ENCODE measurements at places on chromosomes 16 and 17. TPM values are rescaled to one million over a fixed set of nuclear protein-coding genes. Genes with fewer than 3 reads are reported as not detected.

DNA sequence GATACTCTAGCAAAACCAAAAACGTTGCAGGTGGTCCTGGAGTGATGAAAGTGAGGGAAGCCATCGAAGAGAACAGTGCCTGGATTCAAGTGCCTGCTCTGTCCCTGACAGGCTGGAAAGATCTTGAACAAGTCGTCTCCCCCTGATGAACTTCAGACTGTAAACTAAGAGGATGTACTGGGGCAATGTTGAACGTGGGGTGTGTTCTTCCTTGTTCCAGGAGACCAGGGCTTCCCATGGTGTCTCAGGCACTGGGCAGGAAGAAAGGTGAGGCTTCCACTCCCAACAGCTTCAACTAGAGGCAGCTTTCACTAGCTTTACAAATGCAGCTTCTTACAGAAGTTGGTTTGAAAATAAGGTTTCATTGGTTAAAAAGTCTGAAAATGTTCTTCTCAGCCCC lies 21.4 kb upstream of the NF1 start:
- DNase-seq: no peak

DNA sequence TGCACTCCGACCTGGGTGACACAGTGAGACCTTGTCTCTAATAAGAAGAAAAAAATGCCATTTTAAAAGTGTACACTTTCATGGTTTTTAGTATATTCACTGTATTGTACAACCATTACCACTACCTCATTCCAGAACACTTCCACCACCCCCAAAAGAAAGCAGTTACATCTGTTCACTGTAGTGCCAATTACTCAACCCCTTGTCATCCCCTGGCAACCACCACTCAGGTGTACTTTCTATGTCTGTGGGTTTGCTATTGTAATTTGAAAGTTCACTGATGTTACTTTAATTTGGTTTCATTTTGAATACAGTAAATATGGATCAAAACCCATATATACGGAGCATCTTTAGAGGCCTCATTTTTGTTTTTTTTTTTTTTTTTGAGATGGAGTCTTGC lies 6.1 kb downstream of the ZG16 start:
- DNase-seq: no peak

The CCL8 gene
- total RNA-seq: not detected

GRCh38 chr17:74607221-74607620 lies 15.1 kb upstream of the CD300LD start:
- DNase-seq: no peak

GRCh38 chr17:78271419-78272170 lies 40.2 kb downstream of the TMEM235 start:
- no peak for DNase-seq

DNA sequence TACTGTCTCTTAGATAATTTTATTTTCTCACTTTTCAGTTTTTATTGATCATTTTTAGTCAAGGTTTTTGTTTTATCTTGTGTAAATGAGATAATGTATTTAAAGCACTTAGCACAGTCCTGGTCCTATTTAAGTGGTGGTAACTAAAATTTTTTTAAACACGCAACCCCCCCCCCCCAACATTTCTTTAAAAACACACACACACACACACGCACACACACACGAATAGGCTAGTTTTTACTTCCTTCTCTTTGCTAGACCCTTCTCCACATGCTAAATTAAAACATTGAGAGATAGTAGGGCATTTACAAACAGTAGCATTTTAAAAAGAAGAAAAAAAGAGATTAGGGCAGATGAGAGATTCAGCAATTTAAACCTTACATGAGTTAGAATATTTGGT lies 5.0 kb downstream of the NFATC3 start:
- DNase-seq: no peak

The KDM6B gene
- 32.1 TPM for total RNA-seq

The ITGB3 gene
- 22.0 TPM for total RNA-seq

- no peak for DNase-seq
Observed at GRCh38 chr16:89122322-89122851, 28.7 kb downstream of the ACSF3 start.

DNA sequence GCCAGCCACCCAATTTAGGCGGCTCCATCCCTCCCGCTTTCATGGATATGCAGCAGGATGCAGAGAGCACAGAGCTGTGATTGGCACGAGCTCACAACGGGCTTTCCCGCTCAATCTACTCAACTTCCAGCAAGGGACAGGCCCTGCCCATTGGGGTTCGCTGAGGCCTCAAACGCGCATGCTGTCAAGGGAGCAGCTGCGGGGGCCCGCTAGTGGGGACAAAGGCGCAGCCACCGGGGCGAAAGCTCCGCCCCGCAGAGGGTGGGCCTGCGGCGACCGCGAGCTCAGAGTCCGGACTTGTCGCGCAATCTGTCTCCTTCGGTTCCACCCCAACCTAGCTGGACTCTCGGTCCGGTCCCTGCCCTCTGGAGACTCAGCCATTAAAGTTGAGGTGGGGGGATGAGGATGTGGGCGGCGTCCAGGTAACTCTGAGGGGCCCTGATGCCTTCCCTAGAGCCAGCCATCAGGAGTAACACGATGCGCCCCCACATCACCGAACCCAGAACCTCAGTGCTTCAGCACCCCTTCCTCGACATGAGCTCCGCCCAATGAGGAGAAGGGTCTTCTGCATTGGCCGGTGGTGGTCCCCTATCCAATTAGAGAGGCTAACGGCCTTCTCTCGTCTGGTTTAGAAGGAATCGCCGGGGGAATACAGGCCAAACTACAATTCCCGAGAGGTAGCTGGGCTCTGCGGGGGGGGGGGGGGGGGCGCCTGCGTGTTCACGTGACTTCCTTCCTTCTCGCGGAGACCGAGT lies 489 bp upstream of the NFATC3 start:
- DNase-seq: peak; percentile 40

DNA sequence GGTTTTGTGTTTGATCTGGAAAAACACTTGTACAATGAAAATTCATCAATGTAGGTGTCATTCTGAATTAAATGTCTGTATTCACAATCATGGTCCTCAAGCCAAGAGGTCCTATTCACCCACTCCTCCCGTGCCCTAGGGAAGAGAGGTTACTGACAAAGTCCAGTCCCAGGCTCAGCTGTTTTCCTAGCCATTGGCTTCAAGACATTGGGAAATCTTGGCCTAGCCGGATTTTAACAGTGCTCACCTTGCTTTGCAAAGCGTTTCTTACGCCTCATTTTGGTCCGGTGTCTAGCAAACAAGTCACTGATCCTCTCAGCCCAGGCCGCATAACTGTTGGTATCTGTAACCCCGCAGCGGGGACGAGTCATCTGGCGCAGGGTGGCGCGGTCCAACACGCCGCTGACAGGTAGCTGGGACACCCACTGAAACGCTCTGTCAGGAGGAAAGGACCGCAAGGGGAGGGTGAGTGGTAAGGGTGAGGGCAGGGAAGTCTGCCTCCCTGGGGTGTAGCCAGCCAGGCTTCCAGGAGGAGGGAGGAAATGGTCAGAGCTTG lies 16.7 kb downstream of the MMP28 start:
- no peak for DNase-seq

GRCh38 chr17:74618451-74618850 lies 5.1 kb downstream of the CD300E start:
- DNase-seq: no peak

- no peak for DNase-seq
Observed at GRCh38 chr16:1790611-1791255, 2.8 kb downstream of the IGFALS start.

- DNase-seq: peak; percentile 14
Observed at GRCh38 chr17:74566132-74566753, 1.1 kb downstream of the CD300H start.

The GLIS2 gene
- total RNA-seq: 6.6 TPM

The CFAP119 gene
- total RNA-seq: 2.7 TPM

The ADCY9 gene
- 11.2 TPM for total RNA-seq

The LPO gene
- total RNA-seq: not detected

DNA sequence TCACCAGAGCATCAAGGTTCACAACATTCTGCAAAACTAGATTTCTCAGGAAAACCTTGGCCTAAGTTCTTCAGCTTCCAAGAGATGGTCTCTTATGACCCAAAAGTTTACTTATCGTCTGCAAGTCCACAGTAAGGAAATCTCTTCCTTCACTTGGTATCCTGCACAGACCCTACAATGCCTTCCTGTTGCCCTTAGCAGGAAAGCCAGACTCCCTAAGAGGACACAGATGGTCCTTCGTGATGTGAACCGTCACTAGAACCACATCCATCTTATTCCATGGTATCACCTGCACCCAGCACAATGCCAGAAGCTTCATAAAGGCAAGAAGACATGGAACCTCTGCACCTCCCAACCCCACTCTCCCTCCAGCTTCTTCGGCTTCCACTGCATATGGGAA lies 34.1 kb downstream of the CMC2 start:
- DNase-seq: no peak

GRCh38 chr17:76160896-76161528 lies 20.0 kb upstream of the FOXJ1 start:
- no peak for DNase-seq

The SMPD3 gene
- total RNA-seq: not detected
